Activated CD8-positive, alpha-beta memory T cell treated with anti-CD3 and anti-CD28 coated beads for 48 hours (primary cell): ENCODE measurements at places on chromosomes 7 and 10.

DNA sequence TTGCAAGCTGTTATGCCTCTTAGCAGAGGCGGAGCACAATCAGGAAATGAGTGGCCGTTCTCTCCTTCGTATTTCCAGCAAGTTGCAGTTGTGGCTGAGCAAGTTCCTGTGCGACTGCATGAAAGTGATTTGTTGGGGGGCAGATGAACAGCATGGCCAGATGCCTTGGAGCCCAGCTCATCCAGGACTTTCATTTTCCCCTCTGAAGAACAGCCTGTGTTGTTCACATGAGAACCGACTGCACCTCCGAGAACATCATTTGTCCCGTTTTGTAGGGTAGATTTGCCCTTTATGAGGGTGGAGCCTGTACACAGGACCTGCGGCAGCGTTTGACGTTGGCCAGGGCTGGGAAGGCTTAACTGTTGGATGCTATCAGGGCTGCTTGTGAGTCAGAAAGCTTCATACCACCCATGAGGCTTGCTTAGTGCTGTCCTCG is 4.4 kb downstream of the BAG3 start:
- no peak for DNase-seq

- DNase-seq = no peak
Measured at GRCh38 chr10:5774987-5775620, 38.1 kb downstream of the GDI2 start.

DNA sequence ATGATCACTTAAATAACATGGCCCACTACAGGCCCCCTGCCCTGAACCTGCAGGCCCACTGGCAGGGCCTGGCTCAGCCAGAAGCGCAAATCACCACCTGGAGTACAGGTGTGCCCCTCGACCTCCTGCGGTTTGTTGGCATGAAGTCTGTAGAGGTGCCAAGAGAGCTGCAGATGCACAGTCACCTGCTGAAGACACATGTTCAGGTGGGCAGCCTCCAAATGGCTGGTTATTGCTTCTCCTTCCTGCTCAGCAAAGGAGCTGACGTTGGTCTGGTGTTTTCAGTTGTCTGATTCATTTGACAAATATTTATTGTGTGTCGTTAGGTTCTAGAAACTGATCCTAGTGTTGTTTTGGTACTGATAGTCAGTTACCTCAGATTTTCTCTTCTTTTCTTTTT is 29.0 kb downstream of the DHTKD1 start:
- no peak for DNase-seq

DNA sequence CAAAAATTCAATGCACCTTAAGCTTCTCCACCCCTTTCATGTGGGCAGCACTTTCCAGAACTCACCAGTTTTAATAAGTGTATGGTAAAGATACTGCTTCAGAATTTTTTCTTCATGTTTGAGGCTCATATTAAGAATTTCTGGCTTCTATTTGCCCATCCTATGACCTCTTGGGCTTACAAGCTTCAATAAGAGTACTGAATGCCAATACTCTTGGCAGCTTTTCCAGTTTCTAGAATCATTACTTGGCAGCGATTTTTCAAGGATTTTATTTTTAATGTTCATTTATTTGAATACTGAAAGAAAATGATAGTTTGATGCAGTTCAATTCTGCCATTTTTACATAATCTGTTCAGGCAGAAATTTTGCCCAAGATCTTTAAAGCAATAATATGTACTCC is 242.1 kb upstream of the KCND2 start:
- DNase-seq = no peak
